ENCODE measurements at places on chromosomes 12 and 14.

GRCh38 chr14:104114421-104115130, 23.8 kb upstream of the KIF26A start:
- DNase-seq, result no peak

DNA sequence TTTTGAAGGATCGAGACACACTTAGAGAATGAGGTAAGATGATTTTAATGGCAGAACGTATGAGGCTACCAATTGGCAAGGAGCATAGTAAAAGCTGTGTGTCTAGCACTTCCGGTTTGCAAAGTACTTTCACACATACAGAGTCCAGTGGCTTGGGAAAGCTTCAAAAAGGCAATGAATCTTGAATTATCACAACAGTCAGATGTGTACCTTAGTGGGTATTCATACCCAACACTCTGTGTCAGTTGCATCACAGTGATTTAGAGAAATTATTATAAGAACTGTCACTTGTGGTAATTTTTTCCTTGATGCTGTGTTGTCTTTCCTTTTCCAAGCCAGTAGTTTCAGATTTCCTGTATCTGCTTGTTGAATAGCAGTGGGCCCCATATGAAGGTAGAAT, 424.1 kb downstream of the PCNX1 start:
- DNase-seq, result no peak

- no peak for DNase-seq
These were observed 25.8 kb upstream of the TMCC3 start for GRCh38 chr12:94676031-94676641.

DNA sequence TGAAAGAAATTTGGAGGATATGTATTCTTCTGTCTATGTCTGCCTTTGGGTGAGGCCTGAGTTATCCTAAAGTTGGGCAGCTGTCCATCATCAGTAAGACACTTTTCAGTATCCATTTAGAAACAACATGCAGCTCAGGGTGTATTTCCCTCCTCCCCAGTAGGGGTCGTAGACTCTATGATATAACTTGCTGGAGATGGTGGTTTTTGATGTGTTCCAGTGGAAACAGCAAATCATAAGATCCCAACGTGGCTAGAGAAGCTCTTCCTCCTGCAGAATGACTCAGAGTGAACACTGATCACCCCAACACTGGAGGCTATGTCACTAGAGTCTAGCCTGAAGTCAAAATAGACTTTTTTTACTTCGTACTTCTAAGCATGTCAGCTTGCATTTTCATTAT, 331.6 kb upstream of the STXBP6 start:
- DNase-seq, result peak; percentile 8

GRCh38 chr12:6821591-6822425, at the start of gene GPR162:
TSS of gene GPR162 (plus strand) at chr12:6821821. CDS start at chr12:6823899, 2,078 bp downstream.
- peak; percentile 83 for DNase-seq

DNA sequence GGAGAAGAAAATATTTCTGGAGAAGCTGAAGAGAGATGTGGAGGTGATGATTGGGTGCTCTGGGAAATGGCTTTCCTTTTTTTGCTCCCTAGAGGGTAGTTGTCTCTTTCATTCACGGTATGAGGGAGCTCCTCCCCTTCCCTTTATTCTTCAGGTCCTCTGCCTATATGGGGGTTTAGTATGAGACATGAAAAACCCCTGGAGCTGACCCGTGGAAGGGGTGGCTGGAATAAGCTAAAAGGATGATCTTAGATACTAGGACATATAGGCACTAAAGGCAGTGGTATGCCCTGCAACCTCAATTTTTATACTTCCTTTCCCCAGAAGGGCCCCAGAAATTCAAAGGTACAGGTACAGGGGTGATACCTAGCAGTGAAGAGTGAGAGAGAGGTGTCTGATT, 4.2 kb upstream of the DTX3 start:
- no peak for DNase-seq

DNA sequence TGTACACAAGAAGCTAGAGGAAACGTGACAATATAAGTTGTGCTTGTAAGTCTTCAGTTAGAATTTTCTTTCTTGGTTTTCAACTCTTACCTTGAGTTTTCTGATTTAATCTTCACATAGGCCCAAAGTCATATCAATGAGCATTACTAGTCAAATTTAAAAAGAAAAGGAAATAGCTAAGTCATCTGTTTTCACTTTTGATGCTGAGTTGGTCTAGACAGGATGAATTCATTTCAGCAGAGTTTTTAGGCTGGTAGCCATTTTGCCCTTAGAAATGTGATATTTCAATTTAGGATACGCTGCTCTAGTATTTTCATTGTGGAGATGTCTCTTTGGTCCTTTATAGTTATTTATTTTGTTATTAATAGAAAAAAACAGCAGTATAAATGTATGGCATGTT, 44.6 kb upstream of the KRAS start:
- no peak for DNase-seq

- no peak for DNase-seq
These were observed 26.1 kb upstream of the GZMB start for GRCh38 chr14:24659916-24660570.

GRCh38 chr12:54337854-54338650, 13.1 kb downstream of the COPZ1 start:
- DNase-seq, result no peak

DNA sequence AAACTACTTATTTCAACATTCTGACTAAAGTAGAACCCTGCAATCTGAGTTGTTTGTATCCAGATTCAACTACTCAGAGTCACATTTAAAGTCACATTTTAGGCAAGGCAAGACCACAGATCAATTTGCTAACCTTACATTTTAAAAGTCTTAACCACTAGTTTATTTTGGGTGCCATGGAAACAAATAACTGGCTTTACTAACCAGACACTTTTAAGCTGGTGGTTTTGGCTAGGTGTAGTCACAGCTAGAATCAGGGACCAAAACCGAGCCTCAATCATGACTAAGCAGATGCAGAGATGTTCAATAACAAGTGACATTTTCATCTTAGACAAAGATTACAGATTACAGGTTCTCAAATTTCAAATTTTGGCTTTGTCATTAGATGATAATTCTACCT, 115.3 kb downstream of the PDE6H start:
- no peak for DNase-seq

GRCh38 chr14:62431496-62431895, 613.8 kb downstream of the KCNH5 start:
- no peak for DNase-seq

- DNase-seq, result no peak
These were observed 22.1 kb upstream of the SRGAP1 start for GRCh38 chr12:63822352-63822751.

- no peak for DNase-seq
These were observed 5.1 kb upstream of the USP30 start for GRCh38 chr12:109047081-109047805.

DNA sequence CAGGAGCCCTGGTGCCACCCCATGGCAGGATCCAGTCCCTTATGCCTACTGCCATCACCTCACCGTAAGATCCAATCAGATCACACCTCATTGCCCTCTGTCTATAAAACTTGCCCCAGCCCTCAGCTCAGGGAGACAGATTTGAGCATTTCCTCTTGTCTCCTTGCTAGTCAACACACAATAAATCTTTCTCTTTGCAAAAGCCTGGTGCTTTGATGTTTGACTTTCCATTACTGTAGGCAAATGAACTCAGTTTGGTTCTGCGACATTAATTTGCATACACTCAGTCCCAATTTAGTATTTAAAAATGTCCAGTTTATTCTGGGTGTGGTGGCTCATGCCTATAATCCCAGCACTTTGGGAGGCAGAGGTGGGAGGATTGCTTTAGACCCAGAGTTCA, 188.4 kb downstream of the AEBP2 start:
- no peak for DNase-seq

DNA sequence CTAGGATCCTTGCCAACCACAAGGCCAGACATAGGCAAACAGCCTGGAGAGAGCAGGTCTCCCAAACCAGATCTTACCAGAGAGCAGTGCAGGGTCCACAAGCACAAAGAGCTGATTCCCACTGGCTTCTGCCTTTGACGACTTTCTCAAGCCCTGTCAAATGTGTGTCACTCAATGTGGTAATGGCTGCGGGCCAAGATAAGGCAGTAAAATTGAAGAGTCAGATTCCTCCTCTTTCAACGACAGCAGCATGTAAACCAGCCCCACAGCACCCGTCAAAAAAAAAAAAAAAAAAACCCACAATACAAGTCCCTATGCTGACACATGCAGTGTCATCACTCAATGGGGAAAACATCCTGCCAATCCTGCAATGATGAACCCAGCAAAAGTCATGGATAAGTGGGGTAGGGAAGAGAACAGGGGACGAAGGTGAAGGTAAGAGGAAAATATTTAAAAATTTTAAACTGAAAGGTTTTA, at the start of gene STON2:
STON2 (minus strand) TSS at position 123 of the 477 bp plus-strand sequence. CDS start 1,942 bp downstream, outside the sequence.
- no peak for DNase-seq

GRCh38 chr12:64639466-64639865, 29.2 kb downstream of the RASSF3 start:
- no peak for DNase-seq

DNA sequence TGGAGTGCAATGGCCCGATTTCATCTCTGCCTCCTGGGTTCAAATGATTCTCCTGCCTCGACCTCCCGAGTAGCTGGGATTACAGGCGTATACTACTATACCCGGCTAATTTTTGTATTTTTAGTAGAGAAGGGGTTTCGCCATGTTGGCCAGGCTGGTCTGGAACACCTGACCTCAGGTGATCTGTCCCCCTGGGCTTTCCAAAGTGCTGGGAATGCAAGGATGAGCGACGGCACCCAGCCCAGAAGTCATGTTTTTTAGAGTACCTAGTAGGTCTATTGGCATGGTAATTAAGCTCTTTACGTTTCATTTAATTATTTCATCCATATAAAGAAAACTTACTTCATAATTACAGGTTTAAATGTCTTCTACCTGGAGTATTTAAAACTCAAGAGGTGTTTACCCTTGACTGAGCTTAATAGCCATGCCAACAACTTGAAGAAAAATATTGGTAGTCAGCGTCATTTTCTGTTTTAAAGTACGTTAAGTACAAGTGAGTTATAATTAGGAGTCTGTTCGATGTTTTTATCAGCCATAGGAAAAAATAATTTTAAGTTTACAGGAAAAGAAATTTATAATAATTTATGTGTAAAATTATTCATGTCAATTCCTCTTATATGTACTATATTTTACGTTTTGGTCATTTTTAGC, 4.0 kb downstream of the TMPO start:
- DNase-seq, result no peak

GRCh38 chr12:120228291-120229070, 27.6 kb upstream of the RPLP0 start:
- DNase-seq, result peak; percentile 86

DNA sequence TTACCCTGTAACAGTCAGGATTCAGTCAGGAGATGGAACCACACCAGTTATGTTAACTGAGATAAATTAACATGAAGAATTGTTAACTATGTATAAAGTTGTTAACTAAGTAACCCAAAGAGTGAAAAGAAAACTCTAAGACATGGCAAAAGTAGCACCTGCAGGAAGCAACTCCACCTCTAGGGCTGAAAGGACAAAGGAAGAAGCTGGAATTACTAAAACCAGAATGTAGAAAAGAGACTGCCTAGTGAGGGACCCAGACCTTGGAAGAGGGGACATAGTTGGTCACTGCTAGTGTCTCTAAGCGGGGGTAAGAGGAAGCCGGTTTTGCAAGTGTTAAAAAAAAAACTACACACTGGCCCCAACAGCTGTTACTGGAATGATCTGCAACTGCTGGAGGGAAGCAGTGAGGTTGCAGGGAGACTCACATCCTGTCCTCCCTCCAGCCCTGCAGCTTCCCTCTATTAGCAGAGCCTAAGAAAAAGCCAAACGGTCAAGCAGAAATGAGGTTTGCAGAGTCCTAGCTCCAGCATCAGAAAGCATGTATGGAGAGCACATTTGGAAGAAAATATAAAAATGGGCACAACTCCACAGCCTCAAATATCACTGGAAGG, 39.8 kb downstream of the GPR135 start:
- no peak for DNase-seq

- no peak for DNase-seq
These were observed 117.3 kb downstream of the GPR135 start for GRCh38 chr14:59347915-59348314.
